Esophagus squamous epithelium (tissue), 5 donors: ENCODE measurements at places on chromosomes 1 and 21. TPM values are rescaled to one million over a fixed set of nuclear protein-coding genes. Genes with fewer than 3 reads are reported as not detected.

Gene RABIF
- total RNA-seq: 10.1 TPM

Gene HSD3B2
- not detected for total RNA-seq

Gene C1orf35
- total RNA-seq: 8.5 TPM

Gene ALX3
- total RNA-seq: not detected

Gene TMEM51
- 23.7 TPM for total RNA-seq
